Pancreas (tissue), 10 donors: ENCODE measurements at places on chromosomes 12 and 14.

- no peaks in the 10 kb centered on the region for H3K36me3 ChIP-seq
- no peak overlapping the region for H3K27ac ChIP-seq
- H3K4me1 ChIP-seq: no peaks in the 10 kb centered on the region
- H3K4me3 ChIP-seq: no peak overlapping the region
Observed at GRCh38 chr14:80278293-80279023, 67.2 kb upstream of the DIO2 start.

GRCh38 chr12:92078167-92079053 is 67.2 kb downstream of the BTG1 start:
- H3K4me3 ChIP-seq: no peak overlapping the region
- peaks cover 35% of the 10 kb centered on the region for H3K4me1 ChIP-seq
- no peaks in the 10 kb centered on the region for H3K27me3 ChIP-seq
- DNase-seq: no peak
- no peaks in the 10 kb centered on the region for H3K36me3 ChIP-seq

DNA sequence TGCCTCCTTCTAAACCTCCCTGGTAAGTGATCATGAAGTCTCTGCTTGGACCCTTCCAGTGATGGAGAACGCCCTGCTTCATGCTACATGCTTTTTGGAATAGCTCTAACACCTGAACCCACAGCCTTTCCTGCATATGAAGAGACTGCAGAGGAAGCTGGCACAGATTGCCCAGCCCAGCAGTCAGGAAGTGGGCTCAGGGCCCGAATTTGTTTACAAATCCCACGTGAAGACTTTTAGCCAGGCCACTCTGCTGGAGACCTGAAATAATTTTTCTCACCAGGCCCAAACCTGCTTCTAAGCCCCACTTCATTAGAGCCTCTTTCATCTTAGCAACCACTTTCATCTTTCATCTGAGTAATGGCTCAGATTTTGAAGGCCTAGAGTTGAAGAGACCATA is 22.9 kb downstream of the RTN1 start:
- DNase-seq: no peak
- no peaks in the 10 kb centered on the region for H3K36me3 ChIP-seq
- H3K27ac ChIP-seq: no peak overlapping the region
- no peaks in the 10 kb centered on the region for H3K4me1 ChIP-seq
- no peaks in the 10 kb centered on the region for H3K27me3 ChIP-seq

- no peaks in the 10 kb centered on the region for H3K4me1 ChIP-seq
- no peaks in the 10 kb centered on the region for H3K27me3 ChIP-seq
- H3K27ac ChIP-seq: no peak overlapping the region
Observed at GRCh38 chr12:64269161-64269560, 47.1 kb upstream of the KICS2 start.

- H3K4me1 ChIP-seq: no peaks in the 10 kb centered on the region
- no peaks in the 10 kb centered on the region for H3K27me3 ChIP-seq
- no peaks in the 10 kb centered on the region for H3K36me3 ChIP-seq
- no peak overlapping the region for H3K27ac ChIP-seq
- H3K4me3 ChIP-seq: no peak overlapping the region
Observed at GRCh38 chr14:63296060-63296563, 22.6 kb downstream of the GPHB5 start.

DNA sequence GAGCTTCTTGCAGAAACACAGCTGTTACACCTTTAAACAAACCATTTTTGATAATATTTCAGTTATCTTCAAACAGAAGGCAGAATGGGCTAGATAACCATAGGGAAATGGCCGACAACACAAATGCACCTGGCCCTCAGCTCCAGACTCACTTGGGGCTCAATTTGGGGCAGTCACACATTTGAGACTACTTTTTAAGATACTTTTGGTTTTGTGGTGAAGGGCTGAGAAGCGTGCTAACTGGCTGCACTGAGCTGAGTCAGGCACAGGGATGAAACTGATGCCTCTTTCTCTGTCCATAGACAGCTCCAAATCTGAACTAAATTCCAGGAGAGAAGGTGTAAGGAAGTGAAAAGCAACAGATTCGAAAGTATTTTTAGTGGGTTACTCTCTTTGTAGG is 18.5 kb upstream of the GRIP1 start:
- H3K27me3 ChIP-seq: no peaks in the 10 kb centered on the region
- H3K4me3 ChIP-seq: no peak overlapping the region
- DNase-seq: no peak
- no peaks in the 10 kb centered on the region for H3K36me3 ChIP-seq

- H3K27me3 ChIP-seq: no peaks in the 10 kb centered on the region
- H3K4me3 ChIP-seq: no peak overlapping the region
- DNase-seq: no peak
- no peaks in the 10 kb centered on the region for H3K4me1 ChIP-seq
Observed at GRCh38 chr12:117695956-117696355, 272.8 kb downstream of the KSR2 start.

DNA sequence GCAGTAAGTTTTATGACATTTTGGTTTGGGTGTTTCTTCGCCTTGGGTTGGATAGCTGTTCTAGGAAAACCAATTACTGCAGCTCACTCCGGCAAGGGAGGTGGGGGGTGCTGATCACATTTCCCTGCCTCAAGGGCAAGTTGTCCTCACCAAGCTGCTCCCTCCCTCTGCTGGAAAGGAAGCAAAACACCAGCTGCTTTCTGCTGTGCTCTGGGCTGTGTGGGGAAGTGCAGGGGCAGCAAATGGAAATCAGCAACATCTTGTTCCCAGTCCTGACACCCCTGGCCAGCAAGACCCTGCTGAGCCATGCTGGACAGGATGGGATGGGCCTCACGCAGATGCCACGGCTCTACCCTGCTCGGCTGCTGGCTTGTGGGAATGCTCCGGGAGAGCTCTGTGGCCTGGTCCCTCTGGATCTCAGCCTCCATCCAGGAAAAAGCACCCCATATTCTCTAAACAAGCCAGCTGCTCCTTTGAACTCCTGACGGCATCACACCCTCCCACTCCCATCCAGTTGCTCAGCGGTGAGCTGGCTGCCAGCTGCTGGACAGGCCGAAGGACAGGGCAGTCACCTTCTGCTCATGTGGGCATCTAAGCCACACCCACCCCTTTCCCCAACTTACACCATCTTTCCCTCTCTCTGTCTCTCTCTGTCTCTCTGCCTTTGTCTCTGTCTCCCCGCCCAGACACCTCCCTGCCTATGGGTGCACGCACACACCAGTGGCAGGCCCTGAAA is 52.4 kb upstream of the EIF5 start:
- no peak overlapping the region for H3K27ac ChIP-seq
- DNase-seq: no peak
- H3K4me1 ChIP-seq: no peaks in the 10 kb centered on the region

DNA sequence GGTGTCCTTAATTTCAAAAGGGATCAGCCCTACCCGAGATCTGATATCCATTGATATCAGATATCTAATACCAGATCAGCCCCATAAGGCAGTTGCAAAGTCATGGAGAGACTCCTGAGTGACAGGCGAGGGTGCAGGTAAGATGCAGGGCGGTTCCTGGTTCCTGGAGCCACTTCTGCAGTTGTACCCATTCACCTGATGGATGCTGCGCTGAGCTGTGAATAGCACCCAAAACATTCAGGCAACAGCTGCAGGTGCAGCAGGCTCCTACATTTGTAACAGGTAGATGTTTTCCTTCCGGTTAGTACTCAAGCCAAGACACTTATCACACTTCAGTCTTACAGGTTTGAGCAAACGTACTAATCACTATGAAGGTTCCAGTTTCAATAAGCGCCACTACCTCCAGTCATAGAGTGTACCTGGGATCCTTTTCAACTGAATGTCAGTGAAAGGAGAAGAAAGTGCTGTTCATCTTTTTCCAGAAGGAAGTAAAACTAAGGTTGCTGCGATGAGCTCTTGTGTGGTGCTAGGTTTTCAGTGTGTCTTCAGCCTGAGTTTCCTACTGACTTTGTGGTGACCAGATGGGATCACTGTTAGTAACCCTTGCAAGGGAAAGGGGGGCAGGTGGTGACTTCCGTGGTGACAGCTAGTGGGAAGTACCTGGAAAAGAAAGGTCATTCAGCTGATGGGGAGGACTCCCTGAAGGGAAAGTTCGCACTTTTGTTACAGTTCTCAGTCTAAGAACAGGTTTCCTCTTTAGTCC is 1.9 kb downstream of the ATP6V0A2 start:
- H3K27me3 ChIP-seq: no peaks in the 10 kb centered on the region
- DNase-seq: peak; percentile 9
- H3K36me3 ChIP-seq: no peaks in the 10 kb centered on the region
- no peak overlapping the region for H3K27ac ChIP-seq
- no peak overlapping the region for H3K4me3 ChIP-seq

- no peaks in the 10 kb centered on the region for H3K27me3 ChIP-seq
- no peak overlapping the region for H3K4me3 ChIP-seq
- no peaks in the 10 kb centered on the region for H3K4me1 ChIP-seq
Observed at GRCh38 chr12:128652136-128652751, 171.5 kb downstream of the SLC15A4 start.

GRCh38 chr14:97025722-97026121 is 228.5 kb downstream of the VRK1 start:
- H3K4me3 ChIP-seq: no peak overlapping the region
- no peak for DNase-seq
- no peak overlapping the region for H3K27ac ChIP-seq
- no peaks in the 10 kb centered on the region for H3K36me3 ChIP-seq
- H3K4me1 ChIP-seq: no peaks in the 10 kb centered on the region

- no peak overlapping the region for H3K4me3 ChIP-seq
- no peaks in the 10 kb centered on the region for H3K36me3 ChIP-seq
- H3K27me3 ChIP-seq: no peaks in the 10 kb centered on the region
Observed at GRCh38 chr12:55227643-55228042, 6.8 kb downstream of the OR10A7 start.

DNA sequence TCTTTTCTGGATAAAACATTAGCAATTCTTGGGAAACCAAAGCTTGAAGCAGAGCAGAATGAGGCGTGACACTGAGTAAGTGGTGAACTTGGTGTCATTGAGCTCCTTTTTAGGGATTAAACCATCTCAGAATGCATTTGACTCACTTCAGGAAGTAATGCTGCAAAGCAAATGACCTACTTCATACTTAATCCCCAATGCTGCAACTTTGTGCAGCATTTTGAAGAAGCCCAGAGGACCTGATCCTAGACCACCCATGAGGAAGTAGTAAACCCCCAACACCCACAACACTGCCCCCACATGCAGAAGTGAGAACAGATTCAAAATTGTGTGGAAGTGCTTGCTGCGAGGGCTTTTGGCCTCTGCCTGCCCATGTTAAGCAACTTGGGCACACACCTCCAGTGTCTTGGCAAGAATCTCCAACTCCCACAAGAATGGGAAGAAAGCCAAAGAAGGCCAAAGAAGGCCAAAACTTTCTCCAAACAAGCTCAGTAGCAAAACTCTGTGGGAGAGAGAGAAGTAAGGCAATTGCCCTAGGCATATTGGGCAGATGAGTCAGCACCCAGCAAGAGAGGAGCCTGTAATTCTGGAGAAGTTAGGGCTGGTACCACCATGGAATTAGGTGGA is 69.2 kb upstream of the ETV6 start:
- H3K4me3 ChIP-seq: no peak overlapping the region
- peak; percentile 24 for DNase-seq
- H3K27ac ChIP-seq: no peak overlapping the region

- H3K36me3 ChIP-seq: no peaks in the 10 kb centered on the region
- H3K4me1 ChIP-seq: no peaks in the 10 kb centered on the region
- H3K27ac ChIP-seq: no peak overlapping the region
- no peak overlapping the region for H3K4me3 ChIP-seq
- H3K27me3 ChIP-seq: no peaks in the 10 kb centered on the region
- DNase-seq: no peak
Observed at GRCh38 chr12:40313928-40314327, 89.1 kb downstream of the LRRK2 start.

DNA sequence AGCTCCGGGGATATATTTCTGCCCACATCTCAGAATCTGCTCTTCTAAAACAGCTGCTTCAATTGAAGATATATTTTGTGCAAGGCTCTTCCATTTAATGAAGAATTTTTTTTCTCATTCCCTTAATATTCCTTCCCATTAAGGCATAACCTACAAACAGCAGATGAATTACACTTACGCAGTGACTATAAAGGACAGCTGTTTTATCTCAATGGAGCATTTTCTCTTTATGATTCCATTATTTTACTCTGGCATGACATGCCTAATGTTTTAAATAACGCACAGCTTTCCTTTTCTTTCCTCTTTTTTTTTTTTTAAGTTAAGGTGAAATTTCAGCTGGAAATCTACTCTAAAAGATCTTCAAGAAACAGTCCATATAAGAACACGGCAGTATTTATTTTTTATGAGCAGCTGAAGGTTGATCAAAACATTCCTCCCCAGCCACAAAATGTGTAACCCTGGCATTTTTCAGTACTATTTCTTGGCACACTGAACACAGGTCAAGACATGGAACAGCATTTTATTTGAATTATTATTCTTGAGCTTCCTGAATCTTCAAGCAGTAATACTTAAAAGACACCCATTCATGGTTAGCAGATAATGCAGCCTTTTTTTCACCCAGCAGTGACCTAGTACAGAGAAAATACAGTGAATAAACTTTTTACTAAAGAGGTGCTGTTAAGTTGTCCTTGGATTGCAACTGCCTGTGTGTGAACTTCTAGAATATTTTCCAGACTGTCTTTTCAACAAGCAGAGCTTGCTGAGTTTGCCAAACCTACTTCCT is 118.1 kb upstream of the FOXN3 start:
- H3K27me3 ChIP-seq: no peaks in the 10 kb centered on the region
- H3K36me3 ChIP-seq: no peaks in the 10 kb centered on the region
- DNase-seq: no peak
- no peaks in the 10 kb centered on the region for H3K4me1 ChIP-seq
- H3K27ac ChIP-seq: peak overlapping the region; percentile 15

GRCh38 chr14:92617581-92617980 is 104.0 kb downstream of the RIN3 start:
- no peak overlapping the region for H3K4me3 ChIP-seq
- no peak overlapping the region for H3K27ac ChIP-seq
- H3K36me3 ChIP-seq: no peaks in the 10 kb centered on the region
- H3K27me3 ChIP-seq: no peaks in the 10 kb centered on the region
- DNase-seq: no peak

DNA sequence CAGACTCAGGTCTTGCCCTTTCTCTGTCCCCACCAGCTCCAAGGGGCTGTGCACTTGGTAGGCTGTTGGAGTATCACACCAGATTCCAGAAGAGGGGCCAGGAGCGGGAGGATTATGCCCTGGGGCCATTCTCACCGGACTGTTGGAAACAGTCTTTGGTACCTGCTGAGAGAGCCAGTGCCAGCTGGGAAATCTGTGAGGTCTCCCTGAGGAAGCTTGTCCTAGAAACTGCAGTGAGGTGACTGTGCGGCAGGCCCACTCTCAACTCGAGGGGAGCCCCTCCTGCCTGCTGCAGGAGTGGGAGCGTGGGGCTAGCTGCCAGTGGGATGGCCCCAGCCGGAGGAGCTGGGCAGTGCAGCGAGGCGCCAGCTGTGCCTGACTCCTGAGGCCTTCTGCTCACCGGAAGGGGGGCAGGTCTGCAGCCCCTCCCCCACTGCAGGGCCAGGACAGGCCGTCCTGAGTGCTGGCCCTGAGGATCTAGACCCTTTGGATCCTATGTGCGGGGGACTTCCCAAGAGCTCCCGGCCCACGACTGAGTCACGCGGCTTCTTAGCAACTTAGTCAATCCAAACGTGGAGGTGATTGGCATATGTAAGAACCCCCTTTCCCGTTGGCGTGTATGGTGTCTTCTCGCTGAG is 295.2 kb downstream of the CACNA1C start:
- no peak overlapping the region for H3K27ac ChIP-seq
- H3K27me3 ChIP-seq: no peaks in the 10 kb centered on the region
- no peaks in the 10 kb centered on the region for H3K4me1 ChIP-seq
- DNase-seq: no peak
- no peaks in the 10 kb centered on the region for H3K36me3 ChIP-seq
